Stimulated activated CD8-positive, alpha-beta memory T cell treated with anti-CD3 and anti-CD28 coated beads, Interleukin-12 subunit alpha, Interleukin-12 subunit beta, amount 100 ng/mL, for 4 hours (primary cell): ENCODE measurements at places on chromosomes 7 and 10.

DNA sequence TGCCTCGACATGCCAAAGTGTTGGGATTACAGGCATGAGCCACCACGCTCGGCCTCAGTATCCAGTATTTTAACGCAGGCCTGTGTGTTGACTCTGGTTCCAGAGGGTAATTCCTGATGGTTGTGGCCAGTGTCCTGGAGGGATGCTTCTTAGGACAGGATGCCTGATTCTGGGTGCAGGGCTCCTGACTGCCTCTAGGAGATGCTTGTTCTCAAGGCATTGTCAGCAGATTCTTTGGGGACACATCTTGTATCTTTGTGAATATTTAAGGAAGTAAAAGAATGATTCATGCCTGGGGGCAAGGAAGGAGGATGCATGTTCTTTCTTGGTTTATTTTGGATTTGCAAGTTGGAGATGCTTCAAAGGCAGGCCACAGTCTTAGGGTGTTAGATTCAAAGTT lies 2.2 kb downstream of the ZDHHC4 start:
- DNase-seq, result no peak

DNA sequence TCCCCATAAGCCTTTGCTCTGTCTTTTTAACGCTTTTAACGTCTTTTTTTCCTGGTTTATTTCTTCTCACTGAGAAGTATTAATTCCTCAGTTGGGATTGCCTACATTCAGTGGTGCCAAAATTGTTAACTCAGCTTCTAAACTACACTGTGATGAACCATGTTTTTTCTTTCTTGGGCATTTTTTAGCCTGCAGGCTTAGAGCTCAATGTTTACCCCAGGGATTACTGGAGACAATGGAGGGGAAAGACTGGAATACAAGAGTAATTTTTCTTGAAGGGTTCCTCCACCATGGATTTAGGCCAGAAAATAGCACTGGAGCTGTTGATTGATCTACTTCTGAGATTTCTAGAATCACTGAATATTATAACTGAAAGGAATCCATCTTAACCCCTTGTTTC lies 19.8 kb downstream of the STAMBPL1 start:
- DNase-seq, result no peak

- no peak for DNase-seq
Measured at GRCh38 chr7:132065989-132066603, 509.7 kb upstream of the PODXL start.

- no peak for DNase-seq
Measured at GRCh38 chr10:31708474-31708873, 220.2 kb downstream of the ARHGAP12 start.

DNA sequence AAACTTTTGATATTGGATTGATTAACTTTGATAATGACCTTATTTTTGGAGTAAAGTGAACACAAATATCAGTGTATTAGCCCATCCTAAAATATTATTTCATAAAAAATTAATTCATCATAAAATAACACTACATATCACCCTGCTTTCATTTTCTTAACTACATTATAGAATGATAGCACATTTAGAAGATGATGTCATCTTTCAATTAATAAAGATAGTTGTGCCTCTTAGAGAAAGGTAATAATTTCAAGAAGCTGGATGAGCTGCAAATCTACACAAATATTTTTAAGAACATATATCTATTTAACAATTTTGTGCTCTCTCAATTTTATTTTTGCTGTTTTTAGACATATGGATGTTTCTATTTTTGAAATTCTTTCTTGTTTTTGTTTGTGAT lies 126.1 kb downstream of the CNTNAP2 start:
- DNase-seq, result no peak

- no peak for DNase-seq
Measured at GRCh38 chr7:85771516-85771915, 584.7 kb upstream of the SEMA3D start.

DNA sequence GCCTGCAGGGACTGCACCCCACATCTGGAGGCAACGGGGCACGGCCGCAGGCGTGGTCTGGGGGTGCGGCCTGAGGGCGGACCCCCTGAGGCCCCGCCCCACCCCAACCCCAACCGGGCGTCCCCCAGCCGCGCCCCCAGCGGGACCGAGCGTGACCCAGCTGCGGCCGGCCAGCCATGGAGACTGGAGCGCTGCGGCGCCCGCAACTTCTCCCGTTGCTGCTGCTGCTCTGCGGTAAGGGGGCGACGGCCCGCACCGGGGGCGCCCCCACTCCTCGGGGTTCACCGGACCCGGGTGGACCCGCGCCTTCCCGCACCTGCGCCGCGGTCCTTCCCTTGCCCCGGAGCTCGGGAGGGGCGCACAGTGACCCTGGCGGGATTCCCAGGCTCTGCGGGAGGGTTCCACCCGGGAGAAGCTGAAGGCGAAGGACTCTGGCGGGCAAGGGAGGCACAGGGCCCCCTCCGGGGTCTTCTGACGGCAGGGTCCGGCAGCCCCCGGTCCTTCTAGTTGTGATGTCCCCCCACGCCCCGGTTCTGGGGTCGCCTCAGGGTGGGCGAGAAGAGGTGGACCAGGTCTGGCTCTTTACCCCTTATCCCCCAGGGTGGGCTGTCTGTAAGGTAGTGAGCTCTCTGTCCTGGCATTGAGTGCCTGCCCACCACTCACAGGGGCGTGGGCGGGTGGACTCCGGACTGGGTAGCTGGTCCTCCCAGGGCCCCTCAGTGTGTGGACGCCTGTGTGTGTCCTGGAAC lies at the start of gene RAMP3:
Gene RAMP3, plus strand, starts transcription at position 139 of the 749 bp plus-strand sequence. Its CDS starts 38 bp downstream, at position 177.
- DNase-seq, result no peak

DNA sequence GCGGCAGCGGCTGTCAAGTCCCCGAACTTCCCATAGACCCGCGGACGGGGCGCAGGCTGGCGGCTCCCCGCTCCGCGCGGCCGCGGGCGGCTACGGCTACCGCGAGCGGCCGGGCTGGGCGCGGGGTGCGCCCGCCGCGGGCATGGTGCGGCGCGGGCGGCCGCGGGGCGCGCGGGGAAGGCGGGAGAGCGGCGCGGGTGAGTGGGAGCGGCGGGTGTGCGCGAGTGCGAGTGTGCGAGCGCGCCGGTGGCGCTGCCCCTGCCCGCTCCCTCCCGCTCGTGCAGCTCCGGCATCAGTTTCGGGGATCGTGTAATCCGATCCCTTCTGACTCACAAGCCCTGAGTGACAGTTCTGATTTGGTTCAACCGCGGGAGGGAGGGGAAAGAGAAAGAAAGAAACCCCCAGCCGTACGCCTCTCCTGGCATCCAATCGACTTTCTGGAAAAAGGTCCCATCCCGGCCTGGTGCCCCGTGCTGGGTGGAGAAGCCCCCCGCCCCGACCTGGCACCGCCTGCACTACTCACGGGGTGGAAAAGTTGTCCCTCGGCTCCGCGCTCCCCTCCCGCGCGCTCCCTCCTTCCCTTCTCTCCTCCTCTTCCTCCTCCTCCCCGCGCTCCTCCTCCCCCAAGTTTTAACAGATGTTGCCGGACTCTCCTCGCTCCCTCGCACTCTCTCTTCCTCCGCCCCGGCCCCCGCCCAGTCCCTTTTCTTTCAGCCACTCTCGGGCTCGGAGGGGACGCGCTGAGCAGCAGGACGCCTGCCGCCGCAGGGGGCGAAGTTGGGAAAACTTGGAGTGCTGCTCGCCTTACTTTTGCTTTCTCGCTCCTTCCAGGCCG lies at the start of gene GLI3:
Gene GLI3, minus strand, starts transcription at position 234 of the 835 bp plus-strand sequence. CDS start 13,956 bp downstream, outside the sequence.
- no peak for DNase-seq

- no peak for DNase-seq
Measured at GRCh38 chr10:372566-372965, 237.3 kb downstream of the ZMYND11 start.

- no peak for DNase-seq
Measured at GRCh38 chr7:6175645-6176044, 96.8 kb downstream of the CYTH3 start.

GRCh38 chr7:23545493-23545892 lies 13.7 kb upstream of the TRA2A start:
- DNase-seq, result no peak

DNA sequence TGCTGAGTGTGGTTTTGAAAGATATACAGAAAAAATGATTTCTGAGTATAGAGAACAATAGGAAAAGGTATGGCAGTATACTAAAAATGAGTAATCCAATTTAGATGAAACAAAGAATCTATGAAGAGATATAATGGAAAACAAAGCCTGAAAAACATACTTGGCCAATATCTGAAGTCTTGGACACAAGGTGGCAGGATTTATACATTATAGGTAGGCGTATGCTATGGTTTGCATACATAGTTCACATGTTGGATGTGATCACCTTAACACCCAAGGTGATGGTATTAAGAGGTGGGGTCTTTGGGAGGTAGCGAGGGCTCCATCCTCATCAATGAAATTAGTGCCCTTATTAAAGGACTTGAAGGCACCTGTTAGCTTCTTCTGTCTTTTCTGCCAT lies 34.5 kb upstream of the BPGM start:
- DNase-seq, result no peak

- no peak for DNase-seq
Measured at GRCh38 chr10:80436446-80437098, 17.5 kb upstream of the TSPAN14 start.

- DNase-seq, result no peak
Measured at GRCh38 chr7:8773518-8773917, 340.1 kb downstream of the NXPH1 start.

DNA sequence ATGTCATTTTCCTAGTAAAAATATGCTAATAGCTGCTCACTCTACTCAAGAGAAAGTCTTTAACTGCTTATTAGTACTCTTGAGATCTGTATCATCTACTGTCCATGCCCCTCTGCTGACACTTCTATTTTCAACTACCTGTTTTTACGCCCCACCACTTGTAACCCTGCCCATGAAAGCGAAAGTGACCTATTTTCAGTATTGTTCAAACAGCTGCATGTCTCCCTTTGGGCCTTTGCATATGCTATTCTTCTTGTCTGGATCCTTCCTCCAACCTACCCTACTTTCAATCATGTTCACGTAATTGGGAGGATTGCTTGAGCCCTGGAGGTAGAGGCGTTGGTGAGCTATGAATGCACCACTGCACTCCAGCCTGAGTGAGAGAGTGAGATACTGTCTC lies 1481.3 kb downstream of the GATA3 start:
- no peak for DNase-seq

GRCh38 chr10:77359287-77359691 lies 278.3 kb downstream of the KCNMA1 start:
- no peak for DNase-seq

GRCh38 chr7:111639934-111640333 lies 77.6 kb upstream of the IMMP2L start:
- no peak for DNase-seq

- DNase-seq, result no peak
Measured at GRCh38 chr10:9010931-9011670, 956.6 kb downstream of the GATA3 start.

DNA sequence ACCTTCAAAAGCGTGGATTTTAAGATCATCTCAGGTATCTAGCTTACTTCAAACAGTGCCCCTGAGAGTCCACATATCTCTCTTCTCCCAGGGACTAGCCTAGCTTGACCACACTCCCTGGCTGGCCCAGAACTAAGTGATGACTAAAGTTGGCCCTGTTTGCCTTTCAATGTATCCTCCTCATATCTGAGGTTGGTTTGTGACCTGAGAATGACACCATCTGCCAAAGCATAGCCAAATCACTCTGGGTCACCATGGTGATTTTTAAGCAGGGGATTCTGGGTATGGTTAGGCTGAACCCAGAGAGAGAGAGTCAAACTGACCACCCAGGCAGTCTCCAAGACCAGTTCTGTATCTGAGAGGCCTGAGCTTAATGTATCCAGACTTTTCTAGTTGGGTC lies 16.2 kb downstream of the CNNM1 start:
- no peak for DNase-seq

DNA sequence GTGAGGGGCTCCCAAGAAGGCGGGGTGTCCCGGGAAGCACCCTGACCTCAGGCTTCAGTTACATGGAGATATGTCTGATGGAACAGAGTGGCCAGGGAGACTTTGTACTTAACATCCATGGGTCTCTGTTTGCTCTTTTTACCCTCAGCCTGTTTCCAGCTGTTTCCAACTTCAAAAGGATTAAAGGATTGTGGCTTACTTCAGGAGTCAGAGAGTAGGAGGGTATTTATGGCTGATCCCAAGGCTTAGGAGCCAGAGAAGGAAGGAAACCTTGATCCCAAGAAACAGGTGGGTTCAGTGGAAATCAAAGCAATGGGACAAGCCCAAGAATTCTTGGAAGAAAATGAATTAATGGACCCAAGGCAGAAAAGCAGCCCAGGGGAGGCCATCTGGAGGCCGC lies 37.7 kb upstream of the ZNF438 start:
- no peak for DNase-seq

GRCh38 chr7:38731215-38731614 lies 100.0 kb upstream of the AMPH start:
- DNase-seq, result no peak

GRCh38 chr7:105098863-105099515 lies 85.0 kb downstream of the KMT2E start:
- DNase-seq, result no peak

DNA sequence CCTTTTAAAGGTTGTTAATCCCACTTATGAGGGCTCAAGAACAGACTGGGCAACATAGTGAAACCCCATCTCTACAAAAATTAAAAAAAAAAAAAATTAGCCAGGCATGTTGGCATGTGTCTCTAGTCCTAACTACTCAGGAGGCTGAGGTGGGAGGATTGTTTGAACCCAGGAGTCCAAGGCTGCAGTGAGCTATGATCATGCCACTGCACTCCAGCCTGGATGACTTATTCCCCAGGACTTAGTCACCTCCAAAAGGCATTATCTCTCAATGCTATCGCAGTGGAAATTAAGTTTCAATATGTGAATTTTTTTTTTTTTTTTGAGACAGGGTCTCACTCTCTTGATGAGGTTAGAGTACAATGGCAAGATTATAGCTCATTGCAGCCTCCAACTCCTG lies 61.2 kb upstream of the TRIM24 start:
- DNase-seq, result no peak

GRCh38 chr10:49645871-49646870 lies 32.3 kb downstream of the CHAT start:
- no peak for DNase-seq

- DNase-seq, result no peak
Measured at GRCh38 chr7:1019255-1019785, 25.0 kb upstream of the GPR146 start.

DNA sequence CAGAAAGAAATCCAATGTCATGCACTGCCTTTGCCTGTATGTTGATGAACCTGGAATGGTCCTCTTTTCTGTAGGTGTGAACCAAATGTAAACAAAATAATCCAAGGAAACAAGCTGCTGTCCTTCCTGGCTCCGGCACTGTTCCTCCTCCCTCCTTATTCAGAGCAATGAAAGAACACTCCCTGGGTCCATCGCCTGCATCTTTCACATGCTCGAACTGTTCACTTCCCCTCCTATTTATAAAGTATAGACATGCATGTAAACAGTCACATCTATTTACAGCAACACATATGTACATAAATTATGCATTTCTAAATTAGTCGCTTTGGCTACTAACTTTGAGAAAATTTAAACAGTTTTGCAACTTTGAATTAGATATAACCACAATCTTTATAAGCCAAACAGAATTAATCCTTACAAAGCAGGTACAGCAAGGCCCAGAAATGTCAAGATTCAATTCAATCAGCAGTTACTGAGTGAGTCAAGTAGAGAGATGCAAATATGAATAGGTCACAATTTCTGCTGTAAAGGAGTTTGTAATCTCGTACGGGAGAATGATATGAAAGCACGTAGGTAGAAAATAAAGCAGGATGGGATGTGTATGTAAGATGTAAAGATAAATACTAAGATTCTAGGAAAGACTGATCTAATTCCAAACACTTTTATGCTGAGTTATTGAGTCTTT lies 162.6 kb downstream of the PIP4K2A start:
- DNase-seq, result no peak

- no peak for DNase-seq
Measured at GRCh38 chr7:70237256-70237655, 639.0 kb downstream of the AUTS2 start.
